ENCODE measurements at places on chromosomes 13 and 19.
A peak's percentile ranks its signal among the peaks of the same experiment; 100 is the strongest.

DNA sequence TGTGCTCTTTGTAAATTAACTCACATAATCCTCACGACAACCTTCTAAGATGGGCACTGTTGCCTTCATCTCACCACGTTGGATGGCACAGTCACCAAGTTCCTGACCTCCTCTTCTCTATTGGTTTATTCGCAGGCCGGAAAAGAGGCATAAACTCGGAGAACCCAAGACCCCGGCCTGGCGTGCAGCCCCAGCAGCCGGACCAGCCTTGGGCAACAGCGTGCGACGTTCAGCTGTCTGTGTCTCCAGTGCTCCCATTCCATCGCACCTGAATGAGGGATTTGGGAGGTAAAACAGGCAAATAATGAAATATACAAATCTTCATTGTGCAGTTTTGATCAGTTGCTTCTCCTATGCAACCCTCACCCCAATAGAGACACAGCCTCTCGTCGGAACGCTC, 34.5 kb upstream of the GAS6 start:
- DNase-seq: no peak

GRCh38 chr13:64074971-64075474, 2659.4 kb upstream of the PCDH20 start:
- peak; percentile 29 for DNase-seq

GRCh38 chr13:24124789-24125476, 35.6 kb upstream of the SPATA13 start:
- no peak for DNase-seq

- no peak for DNase-seq
These were observed 8.1 kb upstream of the RABAC1 start for GRCh38 chr19:41967054-41967783.

DNA sequence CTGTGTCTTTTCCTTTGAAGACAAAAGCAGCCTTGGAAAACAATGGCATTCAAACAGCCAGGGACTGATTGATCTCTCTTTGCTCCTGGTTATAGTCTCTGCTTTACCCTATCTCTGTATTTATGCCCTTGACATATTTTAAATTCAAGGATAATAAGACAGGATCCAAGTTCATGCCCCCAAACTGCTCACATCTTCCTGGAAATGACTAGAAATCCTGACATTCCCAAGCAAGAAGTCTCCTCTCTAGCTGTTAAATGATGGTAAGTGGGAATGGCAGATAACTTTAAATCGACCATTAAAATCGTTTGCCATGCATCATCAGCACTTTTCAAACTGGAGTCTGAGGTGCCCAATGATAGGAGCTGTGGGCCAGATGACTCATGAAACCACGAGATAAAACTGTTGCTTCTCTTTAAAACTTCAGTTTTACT, 435.6 kb downstream of the FOXO1 start:
- DNase-seq: no peak

DNA sequence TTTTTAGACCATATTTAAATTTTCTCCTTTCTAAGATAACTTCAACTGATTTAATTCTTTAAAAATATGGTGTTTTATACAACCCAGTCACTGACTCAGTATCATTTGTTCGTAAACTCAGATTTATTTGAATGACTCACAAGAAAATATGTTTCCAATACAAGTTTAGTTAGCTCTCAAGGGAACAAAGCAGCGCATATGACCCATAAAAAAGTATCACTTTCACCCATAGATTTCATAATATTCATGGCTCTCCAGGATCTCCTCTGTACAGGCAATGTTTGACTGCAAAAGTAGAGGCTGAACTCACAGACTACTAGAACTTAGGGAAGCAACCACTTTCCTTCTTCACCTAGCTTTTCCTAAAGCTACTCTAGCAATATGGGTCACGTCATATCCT, 405.6 kb upstream of the PCDH9 start:
- no peak for DNase-seq

GRCh38 chr19:19068659-19069654, 5.2 kb downstream of the SLC25A42 start:
- DNase-seq: no peak

GRCh38 chr13:110610955-110611595, 4.3 kb upstream of the NAXD start:
- no peak for DNase-seq

- no peak for DNase-seq
These were observed 17.5 kb upstream of the HS6ST3 start for GRCh38 chr13:96072392-96072791.

GRCh38 chr13:102190930-102191329, 210.9 kb downstream of the FGF14 start:
- no peak for DNase-seq

GRCh38 chr13:51283371-51283770, 56.1 kb upstream of the SERPINE3 start:
- DNase-seq: no peak

DNA sequence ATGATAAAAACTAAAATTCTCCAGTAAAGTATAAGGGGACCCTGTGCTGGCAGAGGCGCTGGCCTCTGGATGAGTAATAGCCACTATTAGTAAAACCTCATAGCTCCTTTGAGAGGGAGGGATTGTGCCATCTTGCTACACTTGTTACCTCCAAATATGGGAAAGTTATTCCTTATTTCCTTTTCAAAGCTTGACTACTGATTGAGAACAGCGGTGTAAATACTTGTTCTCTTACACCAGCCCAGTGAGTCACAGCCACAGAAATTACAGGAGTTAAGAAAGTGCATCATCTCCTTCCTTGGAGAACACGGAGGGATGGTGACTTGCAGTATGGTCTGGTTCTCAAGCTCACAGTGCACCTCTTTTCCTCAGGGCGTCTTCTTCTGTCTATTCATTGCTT, 379.0 kb downstream of the EFNB2 start:
- peak; percentile 99 for DNase-seq

- DNase-seq: peak; percentile 59
These were observed 111.4 kb downstream of the FRY start for GRCh38 chr13:32142956-32143375.

DNA sequence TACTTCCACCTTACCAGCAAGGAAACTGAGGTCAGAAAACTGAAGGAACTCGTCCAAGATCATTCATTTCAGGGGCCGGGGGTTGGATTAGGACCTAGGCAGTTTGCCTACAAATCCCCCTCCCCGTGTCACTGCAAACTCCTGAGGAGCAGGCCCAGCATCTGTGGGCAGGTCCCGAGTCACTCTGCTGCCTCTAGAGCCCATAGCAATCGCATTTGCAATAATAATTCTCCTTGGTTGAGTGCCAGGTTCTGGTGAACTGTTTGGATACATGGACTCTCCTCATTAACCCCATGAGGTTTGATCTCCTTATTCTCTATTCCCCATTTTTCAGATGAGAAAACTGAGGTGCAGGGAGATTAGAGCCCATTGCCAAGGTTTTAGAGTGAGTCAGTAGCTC, 903 bp downstream of the PIN1 start:
- DNase-seq: no peak

- DNase-seq: no peak
These were observed 19.8 kb upstream of the ACP7 start for GRCh38 chr19:39064405-39064804.

DNA sequence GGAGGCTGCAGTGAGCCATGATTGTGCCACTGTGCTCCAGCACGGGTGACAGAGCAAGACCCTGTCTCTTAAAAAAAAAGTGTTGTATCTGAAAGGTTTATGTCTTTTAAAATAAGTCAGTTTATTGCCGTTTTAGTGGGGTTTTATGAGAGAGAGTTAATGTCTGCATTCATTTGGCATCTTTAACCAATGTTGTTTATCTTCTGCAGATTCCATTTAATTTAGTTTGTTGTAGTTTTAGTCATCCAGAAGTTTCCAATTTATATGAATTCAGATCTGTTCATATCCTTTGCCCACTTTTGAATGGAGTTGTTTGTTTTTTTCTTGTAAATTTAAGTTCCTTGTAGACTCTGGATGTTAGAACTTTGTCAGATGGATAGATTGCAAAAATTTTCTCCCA, 36.7 kb upstream of the LPAR6 start:
- DNase-seq: no peak

GRCh38 chr13:114234266-114234644, 442 bp upstream of the CDC16 start:
- DNase-seq: no peak

DNA sequence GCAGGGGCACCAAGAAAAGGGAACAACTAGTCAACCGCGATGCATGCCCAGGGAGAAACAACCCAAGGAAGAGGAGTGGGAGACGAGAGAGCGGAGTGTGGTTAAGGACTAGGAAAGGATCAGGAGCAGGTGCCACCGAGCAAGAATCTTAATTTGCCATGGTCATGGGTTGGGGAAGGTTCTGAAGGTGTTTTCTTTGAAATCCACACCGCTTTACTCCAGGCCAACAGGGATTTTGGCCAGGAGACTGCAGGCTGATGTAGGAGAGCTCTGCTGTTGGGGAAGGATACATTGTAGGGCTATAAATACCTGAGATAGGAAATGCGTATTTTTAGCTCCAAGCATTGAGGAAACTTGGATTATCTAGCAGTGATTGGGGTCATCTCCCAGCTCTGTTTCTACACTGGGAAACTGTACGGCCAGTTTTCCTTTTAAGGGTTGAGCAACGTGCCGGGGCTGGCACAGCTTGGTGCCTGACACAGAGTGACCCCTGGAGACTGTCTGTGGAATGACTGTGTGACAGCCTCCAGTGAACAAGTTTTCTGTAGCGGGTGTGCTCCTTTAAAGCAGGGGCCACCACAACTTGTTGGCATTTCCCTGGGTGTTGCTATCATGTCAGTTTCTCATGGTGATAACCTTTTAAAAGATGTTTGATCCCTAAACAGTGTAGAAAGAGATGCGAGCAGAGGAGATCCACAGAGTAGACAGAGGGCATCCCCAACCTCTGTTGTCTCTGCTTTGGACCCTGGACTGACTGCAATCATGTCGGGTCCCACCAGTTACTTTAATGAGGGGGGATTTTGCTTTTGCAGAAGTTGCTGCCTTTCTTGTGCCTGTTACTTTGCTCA, 34.3 kb downstream of the ZNF536 start:
- no peak for DNase-seq

- no peak for DNase-seq
These were observed 451.7 kb downstream of the PCDH9 start for GRCh38 chr13:66778461-66778860.

GRCh38 chr13:40362502-40362901, 303.9 kb downstream of the FOXO1 start:
- no peak for DNase-seq

DNA sequence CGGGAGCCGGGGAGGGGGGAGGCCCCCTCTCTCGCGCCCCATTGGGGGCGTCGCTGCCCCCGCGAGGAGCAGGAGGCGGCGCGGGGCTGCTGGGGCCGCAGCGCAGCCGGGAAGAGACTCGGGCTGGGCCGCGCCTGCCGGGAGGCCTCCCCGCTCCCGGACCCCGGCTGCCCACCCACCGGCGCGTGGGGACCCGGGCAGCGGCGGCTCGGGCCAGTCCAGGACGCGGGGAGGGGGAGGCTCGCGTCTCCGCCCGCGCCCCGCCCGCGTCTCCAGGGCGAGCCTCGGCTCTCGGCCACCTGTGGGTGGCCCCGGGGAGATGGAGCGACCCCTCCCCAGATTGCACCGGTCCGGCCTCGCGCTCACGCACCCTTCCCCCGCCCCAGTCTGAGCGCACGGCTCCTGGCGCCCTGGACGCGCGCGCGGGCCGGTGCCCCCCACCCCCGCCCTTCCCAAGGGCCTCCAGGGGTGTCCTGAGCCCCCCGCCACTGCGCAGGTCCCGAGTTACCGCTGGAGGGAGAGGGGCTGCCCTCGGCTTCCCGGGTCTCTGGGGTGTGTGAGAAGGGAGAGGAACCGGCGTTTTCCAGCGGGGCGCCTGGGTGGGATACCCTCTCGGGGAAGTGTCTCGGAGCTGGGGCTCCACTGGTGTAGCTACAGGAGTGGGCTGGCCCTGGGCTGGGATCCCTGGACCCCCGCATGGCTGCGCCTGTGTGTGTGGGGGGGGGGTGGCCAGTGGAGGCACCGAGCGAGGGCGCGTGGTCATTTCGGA, 645 bp downstream of the PALM start:
- DNase-seq: no peak

- DNase-seq: no peak
These were observed 172.4 kb downstream of the SLC7A1 start for GRCh38 chr13:29423050-29423449.

GRCh38 chr19:16327501-16327900, 2.9 kb downstream of the KLF2 start:
- DNase-seq: no peak

DNA sequence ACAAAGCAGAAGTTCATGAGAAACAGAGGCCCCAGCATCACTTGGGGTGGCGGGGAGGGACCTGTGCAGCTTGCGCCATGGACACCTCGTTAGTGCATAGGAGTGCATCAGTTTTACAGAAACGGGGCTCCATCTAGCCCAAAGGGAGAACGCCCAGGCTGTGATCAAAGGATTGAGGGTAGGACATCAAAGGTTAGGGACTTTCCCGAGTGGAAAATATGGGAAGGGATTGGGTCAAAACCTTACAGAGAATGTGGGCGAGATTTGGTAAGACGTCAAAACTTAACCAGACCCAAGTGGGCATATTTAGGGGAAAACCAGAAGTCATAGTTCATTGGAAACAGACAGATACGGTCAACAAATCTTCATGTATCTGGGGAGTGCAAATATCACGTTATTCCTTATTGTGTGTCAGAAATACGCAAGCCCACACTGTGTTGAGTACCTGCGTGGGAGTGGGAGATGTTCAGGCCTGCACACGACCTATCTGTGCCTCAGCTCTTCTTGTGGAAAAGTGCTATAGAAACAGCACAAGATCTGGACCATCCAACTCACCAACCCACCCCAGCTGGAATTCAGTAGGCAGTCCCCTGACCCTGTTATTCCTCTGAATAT, 9.4 kb upstream of the GRAMD1A start:
- no peak for DNase-seq

- DNase-seq: no peak
These were observed 29.5 kb upstream of the RBM26 start for GRCh38 chr13:79435561-79435990.

- peak; percentile 42 for DNase-seq
These were observed 1.5 kb downstream of the SBNO2 start for GRCh38 chr19:1172353-1173158.

- DNase-seq: no peak
These were observed 22.3 kb upstream of the LILRA2 start for GRCh38 chr19:54551293-54551692.
